CD8-positive, alpha-beta memory T cell (primary cell): ENCODE measurements at places on chromosomes 4 and X.

- H3K27me3 ChIP-seq: no peaks in the 10 kb centered on the region
- no peaks in the 10 kb centered on the region for H3K36me3 ChIP-seq
- peaks cover 8% of the 10 kb centered on the region for H3K4me1 ChIP-seq
- H3K4me3 ChIP-seq: peak overlapping the region; percentile 96
These were observed 585 bp upstream of the SEC24D start for GRCh38 chr4:118836301-118837120.

- DNase-seq: no peak
- H3K27ac ChIP-seq: no peak overlapping the region
- no peaks in the 10 kb centered on the region for H3K4me1 ChIP-seq
These were observed 115.4 kb upstream of the PUDP start for GRCh38 chrX:7263330-7263729.

DNA sequence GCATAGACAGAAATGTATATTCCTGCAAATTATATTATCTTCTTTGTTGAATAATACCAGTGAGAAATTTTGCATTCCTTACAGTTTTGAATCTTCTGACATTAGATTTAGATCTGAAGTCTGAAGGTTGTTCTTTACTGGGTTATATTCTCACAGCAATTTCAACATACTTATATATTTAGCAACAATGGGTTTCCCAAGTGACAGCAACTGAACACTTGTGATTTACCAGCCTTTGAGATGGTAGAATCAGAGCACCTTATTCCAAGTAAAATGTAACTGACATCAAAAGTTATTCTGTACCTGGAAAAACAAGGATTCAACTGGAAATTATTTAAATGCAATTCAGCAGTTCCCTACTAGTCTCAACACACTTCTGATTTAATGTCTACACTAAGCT lies 66.0 kb downstream of the RELL1 start:
- no peaks in the 10 kb centered on the region for H3K27me3 ChIP-seq
- no peak overlapping the region for H3K27ac ChIP-seq
- no peaks in the 10 kb centered on the region for H3K4me1 ChIP-seq
- DNase-seq: no peak
- no peak overlapping the region for H3K4me3 ChIP-seq

- H3K36me3 ChIP-seq: no peaks in the 10 kb centered on the region
- H3K27ac ChIP-seq: no peak overlapping the region
- no peak for DNase-seq
- no peaks in the 10 kb centered on the region for H3K27me3 ChIP-seq
- H3K4me3 ChIP-seq: no peak overlapping the region
- H3K4me1 ChIP-seq: no peaks in the 10 kb centered on the region
These were observed 24.8 kb downstream of the PDHA1 start for GRCh38 chrX:19368576-19368975.

DNA sequence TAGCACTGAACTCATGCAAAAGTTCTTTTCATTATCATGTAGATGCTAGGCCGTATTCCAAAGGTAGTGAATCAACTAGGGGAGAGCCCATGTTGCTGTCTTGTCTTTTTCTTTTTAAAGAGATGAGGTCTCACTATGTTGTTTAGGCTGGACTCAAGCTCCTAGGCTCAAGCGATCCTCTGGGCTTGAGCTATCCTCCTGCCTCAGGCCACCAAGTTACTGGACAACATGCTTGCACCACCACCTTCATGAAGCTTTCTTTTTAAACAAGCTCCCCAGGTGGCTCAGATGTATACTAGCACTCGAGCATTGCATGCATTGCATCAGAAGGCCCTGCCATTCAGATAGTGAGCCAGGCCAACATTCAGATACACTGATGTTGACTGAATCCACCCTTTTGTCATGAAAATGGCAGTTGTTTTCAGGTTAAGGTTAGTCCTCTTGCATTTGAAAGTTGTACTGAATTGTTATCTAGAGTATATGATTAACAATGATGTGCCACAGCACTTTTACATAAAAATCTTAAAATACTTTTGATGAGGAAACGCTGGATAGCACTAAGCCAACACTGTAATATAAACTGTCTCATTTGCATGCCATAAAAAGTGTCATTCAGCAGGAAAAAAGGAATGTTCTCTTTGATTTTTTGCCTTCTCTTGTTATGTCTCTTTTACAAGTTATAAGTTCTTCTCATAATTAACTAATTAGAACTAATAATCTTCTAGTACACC lies 76.7 kb downstream of the FNIP2 start:
- H3K36me3 ChIP-seq: no peaks in the 10 kb centered on the region
- no peak overlapping the region for H3K4me3 ChIP-seq
- H3K27ac ChIP-seq: no peak overlapping the region
- DNase-seq: no peak
- H3K4me1 ChIP-seq: no peaks in the 10 kb centered on the region
- no peaks in the 10 kb centered on the region for H3K27me3 ChIP-seq
